ENCODE measurements at places on chromosomes 5 and 9. TPM values are rescaled to one million over a fixed set of nuclear protein-coding genes. Genes with fewer than 3 reads are reported as not detected.
A peak's percentile ranks its signal among the peaks of the same experiment; 100 is the strongest.

PCDHB15 gene
- total RNA-seq: not detected

STC2 gene
- 8.9 TPM for total RNA-seq

PCDHB11 gene
- not detected for total RNA-seq

TMC1 gene
- total RNA-seq: not detected

CDX1 gene
- not detected for total RNA-seq

PARP8 gene
- total RNA-seq: 110 TPM

ADGRD2 gene
- not detected for total RNA-seq

C7 gene
- total RNA-seq: not detected

FCN1 gene
- not detected for total RNA-seq

TRIM36 gene
- not detected for total RNA-seq

GDF9 gene
- total RNA-seq: 0.87 TPM

ARL14EPL gene
- not detected for total RNA-seq

NPM1 gene
- 1,562 TPM for total RNA-seq

PCDHGB4 gene
- not detected for total RNA-seq

MYMK gene
- total RNA-seq: not detected

SLC25A2 gene
- 0.42 TPM for total RNA-seq

- DNase-seq: no peak
These were observed 4.3 kb downstream of the RPL12 start for GRCh38 chr9:127446713-127447415.

DNA sequence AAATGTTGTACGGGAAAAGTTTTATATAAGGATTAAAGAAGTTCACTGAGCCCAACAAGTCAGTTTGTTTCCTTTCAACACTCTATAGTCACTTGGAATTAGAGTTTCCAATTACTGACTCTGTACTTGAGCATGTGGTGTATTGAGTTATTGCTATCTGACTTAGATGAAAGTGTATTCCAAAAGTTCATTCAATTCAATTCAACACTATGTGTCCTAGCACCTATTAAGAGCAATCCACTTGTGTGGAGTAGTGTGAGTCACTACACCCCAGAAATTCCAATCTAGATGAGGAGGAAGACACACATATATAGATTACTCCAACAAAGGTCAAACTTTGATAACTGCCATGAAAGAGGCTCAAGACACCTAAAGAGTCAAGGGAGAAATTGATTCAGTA is 98.2 kb upstream of the SLCO6A1 start:
- no peak for DNase-seq

- peak; percentile 76 for DNase-seq
These were observed 82.3 kb upstream of the AGXT2 start for GRCh38 chr5:35129921-35130485.

DNA sequence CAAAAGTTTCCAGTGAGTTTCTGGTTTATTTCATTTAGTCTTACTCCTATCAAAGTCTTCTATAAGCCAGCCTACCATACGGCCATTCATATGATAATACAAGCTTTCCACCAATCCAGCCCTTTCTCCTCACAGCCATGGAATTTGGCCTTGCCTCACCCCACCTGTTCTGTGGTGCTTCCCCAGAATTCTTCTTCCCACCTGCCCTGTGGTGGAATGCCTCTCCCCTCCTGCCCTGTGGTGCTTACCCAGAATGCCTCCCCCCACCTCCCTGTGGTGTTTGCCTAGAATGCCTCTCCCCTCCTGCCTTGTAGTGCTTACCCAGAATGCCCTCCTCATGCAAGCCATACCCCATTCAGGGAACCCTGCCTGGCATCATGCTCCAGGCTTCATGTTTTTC is 90.3 kb upstream of the APC start:
- DNase-seq: no peak

DNA sequence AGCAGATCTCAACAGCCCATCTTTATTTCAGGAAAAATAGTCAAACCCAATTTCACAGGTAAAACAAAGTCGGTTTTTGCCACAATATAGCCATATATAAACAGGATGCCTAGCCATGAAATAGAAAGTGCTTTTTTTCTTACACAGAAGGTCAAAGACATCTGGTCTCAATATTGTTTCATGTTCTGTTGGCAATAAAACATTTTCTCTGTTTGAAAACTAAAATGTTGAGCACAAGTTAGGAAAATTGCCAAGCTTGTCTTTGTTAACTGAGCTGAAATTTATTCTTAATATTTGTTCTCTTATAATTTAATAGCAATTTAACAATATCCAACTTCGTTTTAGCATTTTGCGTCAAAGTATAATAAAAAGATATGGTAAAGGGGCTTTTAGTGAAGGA is 673.4 kb downstream of the DTWD2 start:
- no peak for DNase-seq

DNA sequence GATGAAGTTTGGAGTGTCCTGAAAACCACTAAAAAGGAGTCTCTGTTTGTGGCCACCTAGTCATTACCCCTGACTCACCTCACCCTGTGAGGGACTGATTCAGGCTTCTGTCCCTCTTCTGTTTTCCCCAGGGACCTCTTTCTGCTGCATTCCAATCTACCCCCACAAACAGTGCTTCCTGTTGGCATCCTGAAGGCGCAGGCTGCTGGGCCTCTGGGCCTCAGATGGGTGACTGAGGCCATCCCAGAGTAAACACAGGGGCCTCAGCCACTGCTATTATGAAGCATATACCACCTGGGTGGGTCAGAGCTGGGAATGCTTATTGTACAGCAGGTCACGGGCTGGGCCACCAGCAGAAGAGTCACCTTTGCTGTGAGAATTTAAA is 20.0 kb downstream of the MORN5 start:
- DNase-seq: no peak

GRCh38 chr5:25489834-25490538 is 845.2 kb upstream of the CDH10 start:
- no peak for DNase-seq

- no peak for DNase-seq
These were observed 171.4 kb downstream of the SH3GL2 start for GRCh38 chr9:17750269-17750668.

GRCh38 chr5:61534481-61535267 is 202.6 kb downstream of the ZSWIM6 start:
- DNase-seq: peak; percentile 15

DNA sequence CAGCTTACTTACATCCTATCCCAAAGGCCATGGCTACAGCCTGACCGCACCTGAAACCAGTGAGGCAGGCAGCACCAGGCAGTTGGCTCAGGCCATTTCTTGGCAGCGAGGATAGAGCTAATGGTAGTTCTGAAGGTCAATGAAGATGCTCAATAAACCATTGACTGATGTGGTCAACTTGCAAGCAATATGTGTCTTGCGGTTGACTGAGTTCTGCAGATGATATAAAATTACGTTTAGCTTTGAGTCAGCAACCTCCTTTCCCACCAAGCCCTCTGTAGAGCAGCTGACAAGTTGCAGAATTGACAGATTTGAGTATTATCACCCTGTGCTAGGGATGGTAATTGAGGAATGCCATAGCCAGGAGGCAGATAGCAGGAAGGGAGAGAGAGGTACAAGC is 189.0 kb upstream of the PUM3 start:
- no peak for DNase-seq

- no peak for DNase-seq
These were observed 50.1 kb upstream of the GLRX start for GRCh38 chr5:95872346-95873268.

DNA sequence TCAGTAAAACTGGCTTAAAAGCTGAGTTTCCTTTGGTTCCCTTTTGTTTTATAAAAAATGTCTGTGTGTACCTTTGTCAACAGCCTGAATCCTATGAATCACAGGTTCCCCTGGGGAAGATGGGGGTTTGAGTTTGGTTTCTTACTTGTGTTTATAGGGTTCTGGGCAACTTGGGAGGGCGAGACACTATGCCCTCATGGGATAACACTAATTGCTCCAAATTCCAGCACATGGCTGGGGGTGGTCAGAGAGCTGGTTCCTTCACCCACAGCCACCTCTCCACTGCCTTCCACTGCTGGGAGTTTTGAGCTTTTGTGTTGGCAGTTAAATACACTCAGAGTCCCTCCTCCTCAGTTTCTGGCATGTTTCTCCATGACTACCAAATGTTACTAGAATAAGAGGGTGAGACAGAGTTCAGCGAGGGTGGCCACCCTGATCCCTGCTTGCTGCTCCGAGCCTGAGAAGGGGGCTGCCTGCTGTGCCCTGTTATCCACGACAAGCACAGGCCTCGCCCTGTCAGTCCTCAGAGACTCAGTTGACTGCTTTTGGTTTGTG is 83.0 kb upstream of the EPB41L4B start:
- DNase-seq: no peak

- DNase-seq: no peak
These were observed 5.6 kb downstream of the MAMDC2 start for GRCh38 chr9:70049236-70049635.

GRCh38 chr5:54227759-54228158 is 82.6 kb downstream of the ARL15 start:
- no peak for DNase-seq

- DNase-seq: no peak
These were observed 20.5 kb upstream of the RPS23 start for GRCh38 chr5:82298668-82299067.

DNA sequence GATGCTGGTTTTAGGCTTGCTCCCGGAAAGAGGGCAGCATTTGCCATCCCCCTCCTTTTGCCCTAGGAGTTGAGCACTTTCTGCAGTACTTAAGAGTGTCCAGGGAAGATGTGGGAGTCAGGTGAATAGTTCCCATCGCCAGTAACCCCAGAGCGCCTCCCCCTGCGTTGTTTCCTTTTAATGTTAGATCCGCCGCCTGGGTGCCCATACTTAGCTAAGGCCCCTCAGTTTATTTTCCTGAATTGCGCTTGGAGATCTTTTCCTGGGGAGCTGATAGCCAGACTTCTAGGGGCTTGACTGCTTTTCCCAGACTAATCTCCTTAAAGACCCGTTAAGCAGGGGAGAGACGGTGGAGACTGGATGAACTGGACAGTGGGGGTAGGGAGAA is 377 bp upstream of the PCDHAC2 start:
- no peak for DNase-seq

GRCh38 chr5:131194725-131195124 is 24.0 kb downstream of the LYRM7 start:
- DNase-seq: no peak

- no peak for DNase-seq
These were observed 244.4 kb upstream of the TUT7 start for GRCh38 chr9:86598411-86599239.

GRCh38 chr9:90880669-90881068 is 79.0 kb downstream of the SYK start:
- no peak for DNase-seq

- no peak for DNase-seq
These were observed 51.1 kb upstream of the ORM1 start for GRCh38 chr9:114271556-114272510.

DNA sequence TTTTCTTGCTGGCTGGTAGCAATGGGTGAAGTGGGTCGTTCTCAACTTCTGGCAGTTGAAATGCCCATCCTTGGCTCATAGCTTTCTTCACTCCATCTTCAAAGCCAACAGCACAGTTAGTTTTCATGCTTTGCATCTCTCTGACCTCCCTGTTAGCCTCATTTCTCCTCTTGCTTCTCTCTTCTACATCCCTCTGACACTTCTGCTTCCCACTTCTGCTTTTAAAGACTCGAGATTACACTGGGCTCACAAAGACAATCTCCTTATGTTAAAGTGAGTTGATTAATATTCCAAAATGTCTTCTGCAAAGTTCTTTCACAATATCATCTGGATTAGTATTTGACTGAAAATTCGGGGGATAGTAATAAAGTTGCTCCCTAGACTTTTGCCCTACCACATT is 684.8 kb upstream of the CCNG1 start:
- DNase-seq: no peak

GRCh38 chr5:91183743-91184142 is 199.4 kb downstream of the ARRDC3 start:
- DNase-seq: no peak

- no peak for DNase-seq
These were observed 970.3 kb upstream of the ARRDC3 start for GRCh38 chr5:92353107-92354030.

DNA sequence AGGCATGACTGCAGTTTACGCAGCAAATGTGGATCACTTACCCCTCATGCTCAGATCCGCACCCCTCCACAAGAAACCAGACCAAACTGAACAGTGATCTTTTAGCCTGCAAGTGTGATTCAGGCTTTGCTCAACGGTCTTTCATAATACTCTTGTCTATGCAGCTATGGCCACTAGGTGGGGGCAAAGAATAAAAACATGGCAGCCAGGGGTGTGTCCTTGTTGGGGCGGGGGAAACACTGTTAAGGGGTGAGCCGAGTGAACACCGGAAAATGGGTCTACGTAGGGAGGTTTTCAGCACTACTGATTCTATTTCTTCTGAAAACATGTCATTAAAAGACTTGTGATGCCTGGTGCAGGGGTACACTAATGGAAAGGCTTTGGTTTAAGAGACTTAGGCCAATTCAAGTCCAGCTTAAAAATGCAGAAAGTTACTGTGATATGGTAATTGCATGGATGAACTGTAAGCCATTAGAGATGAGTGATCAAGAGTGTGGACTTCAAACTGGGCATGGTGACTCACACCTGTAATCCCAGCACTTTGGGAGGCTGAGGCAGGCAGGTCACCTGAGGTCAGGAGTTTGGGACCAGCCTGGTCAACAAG is 49.9 kb upstream of the GPR151 start:
- DNase-seq: peak; percentile 61
